ENCODE measurements at places on chromosomes 1 and 21.

- DNase-seq = no peak
These were observed 126.5 kb downstream of the KCNN3 start for GRCh38 chr1:154743526-154744036.

DNA sequence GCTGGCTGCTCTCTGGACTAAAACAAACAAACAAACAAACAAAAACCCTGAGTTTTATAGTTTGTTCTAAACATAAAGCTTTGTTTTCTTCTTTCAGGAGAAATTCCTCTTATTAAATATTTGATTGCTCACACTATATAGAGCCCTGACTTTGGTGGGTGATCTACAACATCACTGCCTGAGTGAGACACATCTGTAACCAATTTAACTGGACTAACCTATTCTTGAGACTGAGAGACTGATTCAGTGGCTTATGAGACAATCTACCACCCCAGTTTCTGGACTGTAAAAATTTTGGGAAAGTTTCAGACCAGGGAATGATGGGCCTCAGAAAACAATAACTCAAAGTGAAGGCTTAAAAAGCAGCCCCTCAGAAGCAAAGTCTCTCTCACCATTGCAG lies 537.0 kb downstream of the NEGR1 start:
- DNase-seq = no peak

- DNase-seq = no peak
These were observed 2.9 kb downstream of the PGBD5 start for GRCh38 chr1:230423261-230423660.

DNA sequence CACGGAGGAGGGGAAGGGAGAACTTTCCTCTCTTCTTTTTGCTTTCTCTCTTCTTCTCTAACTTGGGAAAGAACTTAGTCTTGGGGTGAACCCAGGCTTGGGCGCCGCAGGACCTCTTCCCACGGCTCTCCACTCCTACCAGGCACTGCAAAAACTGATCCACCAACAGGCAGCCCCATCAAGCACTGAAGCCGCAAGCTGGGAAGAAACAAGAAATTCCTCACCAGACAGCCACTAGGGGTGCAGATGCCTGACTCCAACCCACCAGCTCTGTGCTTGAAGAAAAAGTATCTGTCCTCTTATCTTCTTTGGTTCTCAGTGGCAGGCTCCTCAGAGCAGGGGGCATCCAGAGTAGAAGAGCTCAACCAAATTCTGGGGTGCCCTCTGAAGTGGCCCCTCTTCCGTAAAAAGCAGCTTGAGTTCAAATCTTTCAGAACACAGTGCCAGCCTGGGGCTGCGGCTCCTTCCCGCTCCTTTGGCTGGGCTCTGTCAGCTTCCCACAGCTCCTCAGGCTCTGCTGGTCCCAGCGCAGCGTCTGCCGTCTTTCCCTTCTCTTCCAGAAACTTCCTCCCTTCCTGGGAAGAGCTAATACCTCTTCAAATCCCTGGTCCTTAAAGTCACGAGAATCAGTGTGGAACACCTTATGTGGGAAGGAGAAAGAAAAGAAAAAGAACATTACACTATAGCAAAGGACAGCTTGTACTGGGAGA lies 2.4 kb downstream of the SLC41A1 start:
- no peak for DNase-seq

GRCh38 chr1:40796939-40797667 lies 13.5 kb downstream of the KCNQ4 start:
- DNase-seq = no peak

GRCh38 chr1:53899206-53899628 lies 5.2 kb downstream of the DIO1 start:
- DNase-seq = no peak

DNA sequence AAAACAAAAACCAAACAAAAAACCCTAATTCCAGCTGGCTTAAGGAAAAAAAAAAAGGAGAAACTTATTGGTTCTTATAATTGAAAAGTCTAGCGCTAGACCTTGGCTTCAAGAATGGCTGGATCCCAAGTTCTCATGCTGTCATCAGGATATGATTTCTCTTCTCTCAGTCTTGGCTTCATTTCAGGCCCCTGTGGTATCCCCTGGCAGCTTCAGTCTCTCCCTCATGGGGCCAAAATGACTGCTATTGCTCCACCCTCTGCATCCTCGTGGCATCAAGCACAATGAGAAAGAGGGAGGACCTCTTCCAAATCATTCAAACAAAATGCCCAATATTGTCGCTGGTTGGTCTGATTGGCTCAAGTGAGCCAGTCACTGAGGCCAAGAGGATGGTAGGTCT lies 80.7 kb downstream of the GIPC2 start:
- no peak for DNase-seq

GRCh38 chr1:248897412-248898337 lies 8.4 kb upstream of the PGBD2 start:
- DNase-seq = no peak

- no peak for DNase-seq
These were observed 13.1 kb upstream of the DMRTB1 start for GRCh38 chr1:53446051-53446450.

GRCh38 chr1:40476924-40477677 lies at the start of gene ZFP69:
Gene ZFP69 (plus strand): TSS chr1:40477290. CDS start chr1:40479362, 2,072 bp downstream.
- DNase-seq = peak; percentile 60

DNA sequence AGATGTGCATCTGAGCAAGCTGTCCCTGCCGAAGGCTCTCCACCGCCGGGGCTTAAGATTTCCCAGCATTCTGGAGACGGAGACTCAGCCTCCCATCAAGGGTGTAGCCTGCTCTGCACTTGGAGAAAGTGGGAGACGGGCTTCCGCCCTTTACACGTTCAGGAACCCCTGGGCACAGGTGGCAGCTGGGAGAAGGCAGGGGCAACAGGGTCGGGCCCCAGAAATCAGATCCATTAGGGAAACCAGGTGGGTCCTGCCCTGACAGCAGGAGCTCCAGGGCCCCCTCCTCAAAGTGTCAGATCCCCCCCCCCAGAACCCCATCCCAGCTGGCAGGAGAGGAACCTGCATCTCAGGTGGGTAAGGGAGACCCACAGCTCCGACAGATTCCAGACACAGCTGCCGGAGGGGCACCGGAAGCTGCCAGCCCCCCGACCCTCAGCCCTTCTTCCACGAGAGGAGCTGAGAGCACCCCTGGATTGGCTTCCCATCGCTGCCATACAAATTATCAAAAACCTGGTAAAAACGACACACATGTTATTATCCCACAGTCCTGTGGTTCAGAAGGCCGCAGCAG lies 236.6 kb downstream of the NPHP4 start:
- no peak for DNase-seq

DNA sequence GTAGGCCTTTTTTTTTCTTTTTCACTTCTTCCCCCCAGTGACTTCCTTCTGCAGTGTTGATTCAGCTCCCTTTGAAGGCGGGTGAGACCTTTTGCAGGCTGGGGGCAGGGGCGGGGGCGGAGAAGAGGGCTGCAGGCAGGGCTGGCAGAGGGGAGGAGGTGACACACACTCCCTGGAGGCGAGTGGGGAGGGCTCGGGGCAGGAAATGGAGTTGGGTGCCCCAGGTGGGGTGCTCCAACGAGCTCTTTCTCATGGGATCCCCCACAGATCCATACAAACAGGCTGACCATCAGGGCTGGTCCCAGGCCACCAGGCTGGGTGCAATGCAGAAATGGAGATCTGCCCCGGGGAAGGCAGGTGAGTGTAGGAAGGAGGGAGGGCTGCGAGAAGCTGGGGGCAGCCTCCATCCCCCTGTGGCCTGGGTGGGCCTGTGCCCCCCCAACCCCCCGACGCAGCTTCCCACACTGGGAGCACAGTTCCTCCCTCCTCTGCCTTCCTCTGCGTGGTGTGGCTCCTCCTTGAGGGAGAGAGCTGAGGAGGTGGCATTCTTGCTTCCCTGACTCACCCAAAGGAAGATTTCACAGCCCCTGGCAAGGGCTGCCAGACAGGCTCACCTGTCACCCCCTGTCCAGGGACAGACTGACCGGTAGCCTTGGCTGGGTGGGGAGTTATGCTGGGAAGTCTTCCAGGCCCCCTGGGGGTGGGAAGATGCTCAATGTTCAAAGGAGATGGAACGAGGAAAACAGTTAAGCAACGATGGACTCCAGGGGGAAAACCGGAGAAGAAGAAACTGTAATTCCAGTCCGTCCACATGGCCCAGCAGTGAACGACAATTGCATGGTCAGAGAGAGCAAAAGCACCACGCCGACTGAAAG lies 7.1 kb upstream of the ITGB2 start:
- peak; percentile 96 for DNase-seq

DNA sequence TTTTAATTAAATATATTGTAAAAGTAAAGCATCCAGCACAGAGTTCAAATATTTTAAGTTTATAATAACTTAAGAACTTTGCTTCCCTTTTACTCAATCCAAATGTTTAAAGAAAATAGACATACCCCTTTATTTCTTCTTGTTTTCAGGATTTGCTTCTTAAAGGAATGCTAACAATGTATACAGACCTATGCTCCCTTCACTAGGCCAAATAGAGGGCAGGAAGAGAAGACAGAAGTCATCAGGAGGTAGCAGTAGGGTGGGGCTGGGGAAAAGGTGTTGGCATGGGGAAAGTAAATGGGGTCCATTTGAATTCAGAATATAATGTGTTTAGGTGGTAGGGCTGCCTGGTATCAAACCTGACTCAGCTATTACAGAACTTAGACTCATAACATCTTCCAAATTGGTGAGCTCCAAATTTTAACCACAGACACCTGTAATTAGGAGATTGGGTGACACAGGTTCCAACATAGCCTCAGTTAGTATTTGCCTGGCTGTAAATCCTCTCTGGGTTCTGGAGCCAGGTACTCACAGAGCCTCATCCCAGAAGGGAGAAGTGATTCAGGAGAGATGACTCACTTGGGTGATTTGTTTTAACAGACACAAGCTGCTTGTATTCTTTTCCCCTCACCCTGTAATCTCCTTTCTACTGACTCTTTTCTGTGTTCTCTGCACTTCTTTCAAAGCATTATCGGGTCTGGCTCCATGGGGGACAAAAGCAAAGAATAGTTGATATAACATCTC lies 60.1 kb upstream of the DUSP10 start:
- DNase-seq = no peak

DNA sequence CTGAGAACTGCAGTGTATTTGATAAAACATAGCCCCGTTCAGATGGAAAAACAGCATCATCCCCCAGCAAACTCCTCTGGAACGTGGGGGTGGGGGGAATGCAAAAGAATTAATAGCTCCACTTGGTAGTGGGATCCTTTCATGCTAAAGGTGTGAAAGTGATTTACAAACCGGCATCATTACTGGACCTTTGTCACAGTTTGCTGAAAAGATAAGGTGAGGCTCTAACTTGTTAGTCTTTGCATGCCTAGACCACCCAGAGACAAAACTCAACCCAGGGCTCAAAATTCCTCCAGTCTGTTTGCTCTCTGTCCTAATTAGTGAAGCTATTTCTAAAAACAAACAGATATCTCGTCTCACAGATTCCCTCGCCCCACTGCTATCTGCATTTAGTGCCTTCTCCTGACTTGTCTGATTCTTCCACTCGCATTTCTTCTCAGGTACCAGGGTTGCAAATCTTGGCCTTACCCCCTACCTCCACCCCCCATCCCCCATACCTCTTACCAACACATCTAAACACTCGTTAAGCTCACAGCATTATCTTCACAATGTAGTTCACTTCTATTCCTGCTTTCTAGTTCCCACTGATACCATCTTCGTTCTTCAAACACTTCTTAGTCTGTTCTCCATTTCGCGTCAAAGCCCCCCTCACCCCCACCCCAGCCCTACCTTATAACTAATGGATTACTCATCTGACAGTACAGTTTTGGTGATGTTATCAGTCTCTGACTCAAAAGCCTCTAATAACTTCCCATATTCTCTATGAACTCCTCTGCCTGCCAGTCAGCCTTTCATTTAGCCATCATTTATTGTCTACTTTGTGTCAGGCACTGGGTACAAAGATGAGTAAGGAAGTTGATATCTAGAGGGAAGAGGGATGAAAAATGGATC lies 11.8 kb downstream of the IER5 start:
- peak; percentile 19 for DNase-seq
